Effector CD8-positive, alpha-beta T cell (primary cell): ENCODE measurements at places on chromosomes 6 and 20.

DNA sequence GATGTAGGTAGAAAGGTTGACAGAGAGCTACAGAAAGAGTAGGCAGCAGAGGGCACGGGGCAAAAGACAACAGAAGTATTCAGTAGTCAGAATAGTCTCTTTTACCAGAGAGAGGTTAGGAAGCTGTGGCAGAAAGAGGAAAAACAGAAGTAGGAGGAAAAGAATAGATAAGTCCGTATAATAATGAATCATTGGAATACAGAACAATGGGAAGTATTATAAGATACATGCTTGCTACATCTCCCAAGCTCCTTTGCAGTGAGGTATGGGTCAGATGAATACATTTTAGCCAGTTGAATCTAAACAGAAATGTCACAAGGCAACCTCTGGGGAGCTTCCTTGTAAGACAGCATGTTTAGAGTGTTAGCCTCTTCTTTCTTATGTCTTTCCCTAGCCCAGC lies 570.5 kb upstream of the CITED2 start:
- DNase-seq: no peak

- DNase-seq: no peak
Observed at GRCh38 chr6:72941751-72942150, 283.5 kb downstream of the KHDC1L start.

- DNase-seq: no peak
Observed at GRCh38 chr6:142420802-142421201, 119.0 kb downstream of the ADGRG6 start.

GRCh38 chr6:155301867-155302266 lies 12.4 kb downstream of the TFB1M start:
- DNase-seq: no peak

DNA sequence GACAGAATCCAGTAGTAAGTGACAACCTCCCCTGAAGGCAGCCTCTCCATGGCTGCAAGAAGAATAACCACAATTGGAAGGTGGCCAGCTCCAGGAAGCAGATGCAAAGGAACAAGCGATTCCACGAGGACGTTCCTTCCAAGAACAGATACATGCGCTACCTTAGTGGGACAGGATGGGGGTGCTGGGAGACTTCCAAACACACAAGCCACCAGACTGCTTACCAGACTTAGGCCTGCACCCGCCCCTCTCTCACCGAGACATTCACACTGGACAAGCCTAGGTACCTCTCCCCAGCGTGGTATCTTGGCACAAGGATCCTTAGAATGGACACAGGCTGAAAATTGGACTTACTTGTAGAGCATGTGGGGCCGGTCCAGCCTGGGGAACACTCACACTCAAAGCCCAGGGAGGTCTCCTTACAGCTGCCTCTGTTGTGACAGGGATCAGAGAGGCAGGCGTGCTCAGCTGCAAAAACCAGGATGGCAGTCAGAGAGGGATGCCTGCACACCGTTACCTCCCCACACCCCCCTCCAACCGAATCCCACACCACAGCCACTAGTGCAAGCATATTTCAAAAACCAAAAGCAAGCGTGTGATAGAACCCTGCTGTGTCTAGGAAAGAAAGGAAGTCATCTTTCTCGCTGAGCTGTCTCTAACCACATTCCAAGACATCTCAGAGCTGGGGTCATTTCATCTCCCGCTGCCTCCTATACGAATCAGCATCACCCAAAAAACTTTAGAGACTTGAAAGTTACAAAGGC lies 22.4 kb downstream of the JAG1 start:
- no peak for DNase-seq

DNA sequence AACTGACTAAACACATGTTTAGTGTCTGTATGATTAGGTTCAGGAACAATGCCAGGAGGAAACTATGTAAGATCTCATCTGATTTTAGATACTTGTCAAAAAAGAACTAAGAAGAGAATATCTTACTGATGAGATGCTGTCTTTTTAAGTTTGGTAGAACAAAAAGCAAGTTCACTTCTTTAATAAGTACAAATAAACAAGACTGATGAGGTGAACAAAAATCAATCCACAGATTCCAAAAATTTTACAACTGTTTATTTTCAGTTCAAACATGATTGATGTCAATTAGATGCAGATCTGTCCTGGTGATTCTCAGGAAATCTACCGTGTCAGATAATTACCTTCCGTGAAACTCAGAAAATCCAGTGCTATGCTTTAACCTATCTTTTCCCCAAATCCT lies 24.9 kb downstream of the EPHA7 start:
- DNase-seq: no peak

GRCh38 chr20:33490934-33491656 lies 1.2 kb downstream of the CBFA2T2 start:
- no peak for DNase-seq

DNA sequence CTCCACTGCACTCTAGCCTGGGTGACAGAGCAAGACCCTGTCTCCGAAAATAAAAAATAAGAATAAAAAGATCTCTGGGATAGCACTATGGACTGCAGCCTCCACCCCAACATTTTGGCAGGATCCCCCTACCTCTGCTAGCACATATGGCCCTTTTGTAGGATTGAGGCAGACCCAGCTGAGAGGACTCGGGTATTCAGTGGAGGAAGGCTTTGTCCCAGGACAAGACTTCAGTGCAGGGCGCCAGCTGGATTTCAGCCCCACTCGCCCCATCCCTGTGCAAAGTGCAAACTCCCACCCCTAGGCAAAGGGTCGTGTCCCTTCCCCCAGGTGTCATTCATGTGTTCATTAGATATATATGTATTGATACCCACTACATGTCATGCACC lies 84.6 kb upstream of the SLC22A16 start:
- DNase-seq: no peak

DNA sequence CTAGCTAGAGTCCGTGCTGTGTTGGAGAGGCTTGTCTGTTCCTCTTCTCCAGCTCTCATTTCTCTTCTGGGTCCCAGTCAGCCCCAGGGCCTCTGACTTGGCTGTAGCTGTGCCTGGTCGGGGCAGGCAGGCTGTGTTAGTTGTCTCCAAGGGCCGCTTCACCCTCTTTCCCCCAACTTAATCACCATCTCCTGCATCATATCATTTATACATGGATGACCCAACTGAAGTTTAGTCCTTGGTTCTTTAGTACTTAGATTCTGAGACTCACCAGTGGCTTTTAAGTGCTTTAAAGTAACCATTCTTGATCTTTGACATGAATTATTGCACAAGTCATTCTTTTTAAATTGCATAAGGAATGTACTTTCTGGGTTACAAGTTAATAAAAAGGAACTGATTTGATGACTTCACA lies 127.3 kb downstream of the RTN4IP1 start:
- no peak for DNase-seq

GRCh38 chr6:151441390-151442166 lies 10.3 kb downstream of the RMND1 start:
- no peak for DNase-seq

DNA sequence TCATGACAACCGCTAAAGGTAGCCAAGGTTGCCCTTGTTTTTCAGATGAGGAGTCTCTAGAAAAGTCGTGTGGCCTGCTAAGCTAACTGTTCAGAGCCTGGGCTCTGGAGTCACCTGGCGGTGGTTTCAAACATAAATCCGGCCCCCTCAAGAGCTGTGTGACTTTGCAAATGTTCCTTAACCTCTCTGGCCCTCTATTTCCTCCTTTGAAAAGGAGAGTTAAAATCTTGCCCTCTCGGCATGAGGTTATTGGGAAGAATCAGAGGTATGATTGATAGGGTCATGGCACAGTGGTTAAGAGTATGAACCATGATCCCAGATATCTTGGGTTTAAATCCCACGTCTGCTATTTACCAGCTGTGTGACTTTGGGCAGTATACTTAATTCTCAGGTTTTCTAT lies 5.6 kb upstream of the LBP start:
- no peak for DNase-seq

DNA sequence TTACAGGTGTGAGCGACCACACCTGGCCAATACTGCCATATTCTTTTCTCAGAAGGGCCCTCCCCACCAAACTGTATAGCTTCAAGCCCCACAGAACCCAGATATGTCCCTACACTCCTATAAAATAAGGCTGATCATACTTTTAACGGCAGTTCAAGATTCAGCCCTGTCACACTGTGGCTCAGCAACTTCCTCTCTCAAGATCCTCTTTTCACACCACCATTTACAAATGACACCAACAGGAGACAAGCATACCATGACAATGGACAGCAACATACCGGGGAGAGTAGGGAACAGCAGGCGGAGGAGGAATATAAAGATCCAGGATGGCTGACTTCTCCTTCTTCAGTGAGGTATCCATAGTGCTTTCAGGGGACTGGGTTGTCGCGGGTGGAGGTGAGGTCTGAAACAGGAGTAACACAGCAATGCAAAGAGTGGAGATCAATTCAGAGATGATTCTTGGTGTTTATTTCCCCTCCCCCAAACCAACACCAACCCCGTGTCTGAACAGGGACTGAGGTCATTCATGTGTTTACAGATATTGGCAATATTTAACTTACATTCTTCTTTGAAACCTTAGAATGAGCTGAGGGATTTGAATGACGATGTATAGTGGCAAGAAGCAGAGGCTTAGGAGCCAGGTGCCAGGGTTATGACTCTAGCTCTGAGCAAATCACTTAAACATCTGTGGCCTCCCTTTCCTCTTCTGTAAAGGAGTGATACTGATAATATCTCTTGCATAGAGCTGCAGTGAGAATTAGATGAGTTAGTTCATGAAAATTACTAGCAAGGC lies 57.6 kb upstream of the IPCEF1 start:
- DNase-seq: no peak

DNA sequence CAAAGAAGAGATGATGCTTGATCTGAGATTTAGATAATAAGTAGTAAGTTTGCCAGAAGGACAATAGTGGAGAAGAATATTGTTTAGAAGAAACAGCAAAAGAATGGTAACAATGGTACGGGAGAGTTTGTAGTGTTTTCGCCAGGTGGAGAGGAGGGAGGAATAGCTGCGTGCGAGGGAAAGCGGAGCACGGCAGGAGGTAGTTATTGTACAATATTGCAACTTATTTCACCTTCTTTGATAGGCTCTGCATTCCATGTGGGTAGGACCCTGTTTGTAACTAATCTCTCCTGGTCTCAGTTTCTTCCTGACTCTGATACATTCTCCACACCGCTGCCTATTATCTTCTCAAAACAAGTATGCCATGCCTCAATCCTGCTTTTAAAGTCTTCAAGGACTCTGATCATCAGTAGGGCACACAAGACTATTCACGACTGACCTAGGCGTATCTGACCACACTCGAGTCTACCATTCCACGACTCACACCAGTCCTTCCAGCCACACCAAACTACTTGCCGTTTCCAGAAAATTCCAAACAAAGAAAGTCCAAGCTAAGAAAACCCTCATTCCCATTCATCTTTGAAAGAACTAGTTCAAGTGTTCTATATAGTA lies 1.1 kb downstream of the PPIL4 start:
- no peak for DNase-seq

DNA sequence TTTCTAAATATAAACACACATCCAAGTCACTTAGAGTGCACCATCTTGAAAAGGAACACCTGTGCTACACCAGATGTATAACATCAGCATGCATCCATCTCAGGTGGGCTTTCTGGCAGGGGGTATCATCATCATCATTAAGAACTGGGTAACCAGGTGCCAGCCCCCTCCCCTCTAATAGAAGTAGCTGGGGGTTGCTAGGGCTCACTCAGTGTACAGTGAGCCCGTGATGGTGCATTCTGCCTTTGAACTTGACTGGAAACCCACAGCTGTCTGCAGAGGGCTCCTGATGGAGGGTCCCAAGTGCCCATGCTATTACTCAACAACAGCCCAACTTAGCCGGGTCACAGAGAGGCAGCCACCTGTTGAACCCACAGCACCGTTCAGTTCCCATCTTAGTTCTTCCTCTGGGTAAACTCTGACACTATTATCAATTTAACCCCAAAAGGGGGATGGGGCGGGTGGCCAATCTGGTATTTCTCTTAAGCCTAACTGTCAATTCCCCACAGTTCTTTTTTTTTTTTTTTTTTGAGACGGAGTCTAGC lies 32.7 kb upstream of the CCND3 start:
- no peak for DNase-seq

GRCh38 chr6:9504191-9504590 lies 910.7 kb downstream of the TFAP2A start:
- DNase-seq: no peak

DNA sequence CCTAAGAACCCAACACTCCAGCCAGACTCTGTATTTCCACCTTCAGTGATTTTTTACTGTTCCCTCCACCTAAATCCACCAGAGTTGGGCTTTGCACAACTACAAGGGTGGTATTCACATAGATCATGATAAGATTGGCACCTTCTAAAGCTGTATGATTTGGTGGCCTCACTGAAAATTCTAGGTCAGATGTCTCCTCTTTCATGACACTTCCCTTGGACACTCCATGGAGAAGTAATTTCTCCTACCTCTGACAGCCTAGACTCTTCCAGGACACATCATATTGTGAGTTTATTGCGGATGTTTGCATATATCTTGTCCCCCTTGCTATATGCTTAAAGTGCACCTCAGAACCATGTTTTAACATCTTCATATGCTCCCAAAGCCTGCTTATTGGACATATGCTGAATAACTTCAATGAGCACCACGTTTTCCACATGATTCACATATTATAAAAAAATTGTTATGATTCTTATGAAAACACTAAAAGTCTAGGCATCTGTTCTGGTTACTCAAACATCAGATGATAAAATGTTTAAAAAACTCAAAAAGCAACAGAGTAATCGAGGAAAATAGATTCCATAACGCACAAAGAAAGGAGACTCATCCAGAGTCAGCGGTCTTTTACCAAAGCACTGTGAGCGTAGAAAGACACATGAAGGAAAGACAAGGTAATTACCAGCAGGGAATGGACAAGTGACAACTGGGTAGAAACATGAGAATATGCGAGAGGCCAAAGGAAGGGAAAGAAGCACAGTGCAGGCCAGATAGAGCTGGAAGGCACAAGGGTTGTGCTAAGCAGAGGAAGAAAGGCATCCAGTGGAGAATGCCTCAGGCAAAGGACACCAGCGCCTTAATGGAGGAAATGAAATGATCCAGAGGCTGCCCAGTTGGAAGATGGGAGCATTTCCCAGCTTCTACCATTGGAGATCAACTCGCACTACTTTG lies 46.5 kb downstream of the KIF16B start:
- DNase-seq: no peak

GRCh38 chr6:157144859-157145568 lies 178.3 kb downstream of the TMEM242 start:
- DNase-seq: no peak

- DNase-seq: no peak
Observed at GRCh38 chr20:19601126-19601810, 156.8 kb upstream of the RIN2 start.

DNA sequence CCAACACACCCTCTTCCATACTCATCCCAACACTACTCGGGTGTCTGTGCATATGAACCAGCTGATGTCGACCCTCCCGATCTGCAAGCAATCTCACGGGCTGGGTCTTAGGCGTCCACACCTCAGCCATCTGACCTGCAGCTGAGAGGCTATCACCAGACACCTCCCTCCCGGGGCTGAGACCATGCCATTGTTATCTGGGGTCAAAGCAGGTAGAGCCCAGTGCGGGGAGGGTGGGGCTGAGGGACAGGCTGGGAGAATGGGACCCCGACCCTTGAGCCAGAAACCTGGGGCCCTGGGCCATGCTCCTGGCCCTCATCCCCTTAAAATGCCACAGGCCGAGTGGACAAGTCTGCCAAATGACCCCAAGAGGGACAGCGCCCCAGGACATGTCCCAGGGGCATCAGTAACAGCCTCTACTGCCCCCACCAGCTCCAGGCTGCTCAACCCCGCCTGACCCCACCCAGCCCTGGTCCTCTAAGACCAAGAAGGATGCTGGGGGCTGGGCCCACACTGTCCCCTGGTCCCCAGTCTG lies 146.7 kb upstream of the CST7 start:
- no peak for DNase-seq
